ENCODE measurements at places on chromosomes 12 and 14.

- DNase-seq, result peak; percentile 14
These were observed 249.5 kb downstream of the APAF1 start for GRCh38 chr12:98894412-98895085.

DNA sequence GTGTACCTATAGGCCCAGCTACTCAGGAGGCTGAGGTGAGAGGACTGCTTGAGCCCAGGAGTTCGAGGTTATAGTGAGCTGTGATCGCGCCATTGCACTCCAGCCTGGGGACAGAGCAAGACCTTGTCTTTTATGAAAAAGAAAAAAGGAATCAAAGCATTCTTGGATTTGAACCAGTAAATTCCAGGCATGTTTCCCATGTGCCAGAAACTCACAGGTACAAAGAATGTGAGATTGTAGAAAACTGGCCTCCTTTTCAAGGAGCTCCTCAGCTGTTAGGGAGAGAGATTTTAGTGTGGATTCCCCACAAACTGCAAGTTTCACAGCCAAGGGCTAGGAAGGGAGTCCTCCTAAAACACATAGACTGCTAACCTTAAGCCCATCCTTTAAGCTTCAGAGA is 95.0 kb downstream of the FOXN4 start:
- DNase-seq, result no peak

- DNase-seq, result no peak
These were observed 9.2 kb downstream of the ASCL4 start for GRCh38 chr12:107783406-107784376.

- DNase-seq, result peak; percentile 83
These were observed 85.7 kb downstream of the DUSP16 start for GRCh38 chr12:12476857-12477531.

GRCh38 chr12:69064734-69065443 is 131.9 kb upstream of the CPM start:
- DNase-seq, result no peak

- no peak for DNase-seq
These were observed 171.9 kb downstream of the PRKCH start for GRCh38 chr14:61493239-61493638.

GRCh38 chr12:19058235-19059021 is 71.1 kb upstream of the PLEKHA5 start:
- no peak for DNase-seq

- DNase-seq, result no peak
These were observed 228.2 kb downstream of the BCL11B start for GRCh38 chr14:99043756-99044155.

DNA sequence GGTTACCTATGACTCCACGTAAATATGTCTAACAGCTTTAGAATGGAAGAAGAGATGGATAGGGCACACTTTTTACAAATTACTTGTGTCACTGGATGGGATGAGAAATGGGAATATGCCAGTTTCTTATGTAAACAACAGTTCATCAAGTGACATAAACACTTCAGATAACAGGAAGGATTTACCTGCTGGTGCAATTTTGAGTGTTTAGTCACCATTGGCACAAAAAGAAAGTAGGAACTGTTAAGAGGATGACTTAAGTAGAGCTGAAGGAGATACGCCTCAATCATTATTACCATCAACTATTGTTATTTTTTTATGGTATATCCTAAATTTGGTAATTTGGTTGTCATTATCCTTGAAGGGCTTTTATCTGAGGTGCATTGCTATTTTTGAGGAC is 83.2 kb downstream of the RMST start:
- DNase-seq, result no peak

GRCh38 chr12:124577986-124578385 is 10.6 kb upstream of the NCOR2 start:
- DNase-seq, result no peak

GRCh38 chr14:100638211-100638855 is 51.1 kb upstream of the BEGAIN start:
- DNase-seq, result no peak

DNA sequence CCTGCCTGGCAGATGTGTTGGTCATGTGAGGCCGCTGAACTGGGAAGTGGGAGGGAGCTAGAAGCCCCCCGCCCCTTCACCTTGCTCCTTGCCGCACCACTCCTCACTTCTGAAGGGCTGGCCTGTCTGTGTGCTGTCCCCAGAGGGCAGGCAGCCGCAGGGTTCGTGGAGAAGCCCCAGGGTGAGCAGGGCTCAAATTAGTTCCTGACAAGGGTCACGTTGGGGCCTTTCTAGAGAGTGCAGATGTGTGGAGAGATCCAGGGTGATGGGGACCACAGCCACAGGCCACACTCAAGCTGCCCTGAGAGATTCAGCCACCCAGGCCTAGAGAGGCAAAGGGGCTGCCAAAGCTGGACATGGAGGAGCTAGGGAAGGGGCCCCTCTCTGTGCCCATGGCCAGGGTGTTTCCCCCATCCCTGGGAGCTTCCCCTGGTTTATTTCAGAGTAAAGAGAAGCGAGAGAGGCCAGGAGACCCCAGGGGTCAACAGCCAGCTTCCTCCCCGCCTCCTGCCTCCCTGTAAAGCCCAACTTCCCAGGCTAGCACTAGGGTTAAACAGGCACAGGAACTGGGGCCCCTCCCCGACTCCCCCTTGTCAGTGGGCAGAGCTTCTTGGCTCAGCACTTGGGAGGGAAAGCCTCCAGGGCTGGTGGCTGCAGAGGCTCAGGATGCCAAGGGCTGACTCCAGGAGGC is 16.2 kb downstream of the SLC25A29 start:
- DNase-seq, result no peak

GRCh38 chr12:12510141-12510540 is 52.5 kb downstream of the DUSP16 start:
- DNase-seq, result no peak

GRCh38 chr12:127399451-127399850 is 867.5 kb upstream of the TMEM132C start:
- no peak for DNase-seq

GRCh38 chr12:32002848-32003493 is 43.8 kb downstream of the RESF1 start:
- no peak for DNase-seq

GRCh38 chr12:27342536-27342935 is 9.9 kb downstream of the BMAL2 start:
- no peak for DNase-seq

GRCh38 chr14:100857923-100858837 is 32.3 kb downstream of the MEG3 start:
- DNase-seq, result no peak

GRCh38 chr12:13250416-13250815 is 53.9 kb downstream of the EMP1 start:
- no peak for DNase-seq

DNA sequence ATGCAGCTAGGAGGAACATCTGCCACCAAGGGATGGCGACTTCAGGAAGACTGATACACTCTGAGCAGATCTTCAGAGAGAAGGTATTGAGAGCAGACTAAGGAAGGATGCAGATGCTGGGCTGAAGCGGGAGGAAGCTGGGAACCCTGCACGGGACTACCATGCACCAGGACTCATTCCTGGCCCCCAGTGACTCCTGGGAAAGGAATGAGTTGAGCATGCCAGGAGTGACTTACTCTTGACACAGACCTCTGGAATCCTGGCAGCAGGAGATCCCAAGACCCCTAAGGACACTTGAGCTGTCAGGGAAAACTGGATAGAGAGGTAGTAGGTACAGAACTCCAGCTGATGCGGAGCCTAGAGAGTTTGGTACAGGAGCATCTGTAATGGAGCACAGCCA is 336.1 kb downstream of the RPS29 start:
- no peak for DNase-seq

DNA sequence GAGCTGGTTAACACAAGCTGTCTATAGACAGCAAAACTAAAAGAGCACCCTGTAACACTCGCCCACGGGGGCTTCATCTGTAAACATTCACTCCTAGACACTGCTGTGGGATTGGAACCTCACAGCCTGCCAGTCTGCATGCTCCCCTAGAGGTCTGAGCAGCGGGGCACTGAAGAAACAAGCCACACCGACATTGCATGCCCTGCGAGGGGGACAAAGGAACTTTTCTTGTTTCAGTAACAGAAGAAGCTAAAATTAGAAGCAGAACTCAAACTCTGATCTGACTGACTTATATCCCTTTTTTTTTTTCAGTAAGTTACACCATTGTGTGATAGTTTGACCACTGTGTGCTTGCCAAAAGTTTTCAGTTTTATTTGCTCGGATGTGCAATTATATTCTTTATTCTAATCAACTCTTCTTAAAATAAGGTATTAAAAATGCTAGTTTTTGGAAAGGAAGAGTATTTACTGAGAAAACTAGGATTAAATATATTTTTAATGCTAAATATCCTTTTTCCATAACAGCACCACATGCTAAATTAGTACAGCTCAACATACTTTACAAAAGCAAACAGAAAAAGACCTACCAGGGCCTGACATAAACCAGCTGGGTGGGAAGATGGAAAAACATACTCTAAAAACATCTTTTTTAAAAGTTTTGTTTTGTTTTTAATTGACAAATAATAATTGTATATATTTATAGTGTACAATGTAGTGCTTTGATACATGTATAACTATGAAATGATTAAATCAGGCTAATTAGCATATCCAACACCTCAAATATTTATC is 100.2 kb downstream of the EPS8 start:
- DNase-seq, result no peak

- DNase-seq, result peak; percentile 89
These were observed 16.6 kb downstream of the LRTM2 start for GRCh38 chr12:1836854-1837421.

GRCh38 chr14:75486318-75486717 is 36.0 kb upstream of the BATF start:
- DNase-seq, result no peak

- DNase-seq, result no peak
These were observed 439.6 kb upstream of the LRFN5 start for GRCh38 chr14:41167040-41167439.

GRCh38 chr12:111408686-111409402 is 3.1 kb downstream of the SH2B3 start:
- no peak for DNase-seq

DNA sequence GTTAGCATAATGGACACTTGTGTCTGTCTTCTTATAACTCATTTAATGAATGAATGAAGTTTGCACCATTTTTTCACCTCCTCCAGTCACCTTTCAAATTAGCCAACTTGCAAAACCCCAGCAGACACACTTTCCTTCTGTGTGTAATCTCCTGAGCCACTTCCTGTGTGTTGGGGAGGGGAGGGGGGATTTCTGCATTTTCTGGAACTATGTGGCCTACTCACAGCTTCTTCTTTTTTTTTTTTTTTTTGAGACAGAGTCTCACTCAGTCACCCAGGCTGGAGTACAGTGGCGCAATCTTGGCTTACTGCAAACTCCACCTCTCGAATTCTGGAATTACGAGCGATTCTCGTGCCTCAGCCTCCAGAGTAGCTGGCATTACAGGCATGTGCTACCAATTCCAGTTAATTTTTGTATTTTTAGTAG is 4.1 kb upstream of the SERPINA1 start:
- no peak for DNase-seq

DNA sequence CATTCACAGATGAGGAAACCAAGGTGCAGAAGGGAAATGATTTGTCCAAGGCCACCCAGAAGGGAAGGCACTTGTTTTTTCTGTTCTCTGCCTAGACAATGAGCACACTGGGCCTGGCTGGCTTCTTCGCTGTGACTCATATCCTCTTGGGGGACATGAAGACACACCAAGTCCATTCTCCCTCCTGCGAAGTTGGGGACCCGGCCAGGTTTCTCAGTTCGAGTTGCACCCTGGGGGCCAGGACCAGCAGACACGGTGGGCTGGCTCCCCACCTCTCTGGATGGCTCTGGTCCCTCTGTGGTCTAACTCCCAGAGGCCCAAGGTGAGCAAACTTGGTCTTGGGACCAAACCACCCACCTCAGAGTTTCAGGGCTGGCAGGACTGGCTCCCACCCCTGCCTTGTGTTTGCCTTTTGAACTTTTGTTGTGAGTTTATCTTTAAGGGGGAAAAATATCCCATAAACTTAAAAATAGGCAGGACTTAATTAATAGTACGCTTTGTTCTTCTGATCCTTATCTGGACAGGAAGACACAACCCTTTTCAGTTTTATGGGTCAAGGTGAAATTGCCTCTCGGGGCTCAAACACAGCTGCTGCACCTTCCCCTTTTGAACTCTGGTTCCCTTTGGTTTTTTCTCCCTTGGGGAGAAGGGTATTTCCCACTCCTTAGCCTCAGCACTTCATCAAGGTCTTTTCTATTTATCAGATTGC is 9.0 kb upstream of the MLEC start:
- DNase-seq, result no peak

GRCh38 chr12:41108032-41108431 is 80.1 kb upstream of the PDZRN4 start:
- no peak for DNase-seq

- DNase-seq, result no peak
These were observed 63.0 kb downstream of the TMEM121 start for GRCh38 chr14:105589161-105589925.

GRCh38 chr12:75754698-75755097 is 243.3 kb upstream of the KRR1 start:
- no peak for DNase-seq

GRCh38 chr12:62523619-62524018 is 57.0 kb downstream of the MON2 start:
- DNase-seq, result no peak

DNA sequence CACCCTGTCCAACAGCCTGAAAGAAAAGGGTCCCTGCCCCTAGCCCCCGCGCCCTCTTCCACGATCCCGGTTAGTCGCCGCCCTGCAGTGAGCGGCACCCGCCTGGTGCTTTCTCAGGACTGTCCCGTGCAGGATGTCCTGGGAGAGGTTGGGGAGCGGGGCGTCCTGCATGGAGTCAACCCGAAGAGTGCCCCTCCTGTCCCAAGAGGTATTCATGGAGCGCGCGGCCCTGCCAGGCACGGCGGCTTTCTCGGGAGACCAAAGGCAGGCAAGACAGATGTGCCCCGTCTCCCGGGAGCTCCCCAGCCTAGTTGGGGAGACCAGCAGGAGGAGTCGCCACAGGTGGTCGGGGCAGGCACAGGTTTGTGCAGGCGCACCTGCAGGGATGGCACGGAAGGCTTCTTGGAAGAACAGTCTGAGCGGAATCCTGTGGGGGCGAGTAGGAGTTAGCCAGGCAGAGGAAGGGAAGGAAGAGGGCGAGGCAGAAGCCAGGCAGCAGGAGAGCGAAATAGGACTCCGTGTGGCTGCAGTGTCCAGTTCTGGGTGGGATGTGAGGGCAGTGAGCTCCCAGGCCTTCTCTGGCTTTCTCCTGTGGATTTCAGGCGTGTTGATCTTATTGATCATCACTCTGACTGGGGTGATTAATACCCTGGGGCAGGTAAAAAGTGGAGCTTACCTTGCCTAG is 723 bp downstream of the SIVA1 start:
- DNase-seq, result no peak

DNA sequence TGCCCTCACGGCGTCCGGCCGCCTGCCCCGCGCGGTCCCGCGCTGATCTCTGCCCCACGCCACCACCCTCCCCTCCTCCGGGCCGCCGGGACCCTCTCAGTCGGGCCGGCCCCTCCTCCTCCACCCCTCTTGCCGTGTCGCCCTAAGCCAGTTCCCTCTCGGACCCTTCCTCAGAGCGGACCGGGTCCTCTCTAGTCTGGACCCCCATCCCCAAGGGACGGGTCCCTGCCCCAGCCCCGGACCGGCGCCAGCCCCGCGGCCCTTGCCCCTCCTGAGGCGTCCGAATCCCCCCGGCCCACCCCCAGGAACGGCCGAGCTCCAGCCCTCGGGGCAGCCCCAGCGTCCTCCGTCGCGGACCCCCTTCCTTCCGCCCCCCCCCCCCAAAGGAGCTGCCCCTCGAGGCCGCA is 485 bp downstream of the PPP4R4 start:
- DNase-seq, result no peak
